A549 (cell line): ENCODE measurements at places on chromosomes 16 and 17. TPM values are rescaled to one million over a fixed set of nuclear protein-coding genes. Genes with fewer than 3 reads are reported as not detected.

ZNF213 gene
- polyA plus RNA-seq, result 5.9 to 6.2 TPM (median 6.1 TPM) in 3 replicates

PRAC2 gene
- polyA plus RNA-seq, result not detected in 3 replicates

UTS2R gene
- polyA plus RNA-seq, result not detected in 3 replicates

CCNF gene
- 13.4 to 15.1 TPM (median 14.4 TPM) in 3 replicates for polyA plus RNA-seq

GRB7 gene
- polyA plus RNA-seq, result 5.0 to 10.7 TPM (median 10.1 TPM) in 3 replicates

STXBP4 gene
- polyA plus RNA-seq, result 8.1 to 9.0 TPM (median 8.7 TPM) in 3 replicates

OVCA2 gene
- polyA plus RNA-seq, result 54.3 to 56.6 TPM (median 54.6 TPM) in 3 replicates

SPIRE2 gene
- 8.2 to 9.9 TPM (median 9.7 TPM) in 3 replicates for polyA plus RNA-seq
